ENCODE measurements at places on chromosomes 7 and 10. TPM values are rescaled to one million over a fixed set of nuclear protein-coding genes. Genes with fewer than 3 reads are reported as not detected.

DNA sequence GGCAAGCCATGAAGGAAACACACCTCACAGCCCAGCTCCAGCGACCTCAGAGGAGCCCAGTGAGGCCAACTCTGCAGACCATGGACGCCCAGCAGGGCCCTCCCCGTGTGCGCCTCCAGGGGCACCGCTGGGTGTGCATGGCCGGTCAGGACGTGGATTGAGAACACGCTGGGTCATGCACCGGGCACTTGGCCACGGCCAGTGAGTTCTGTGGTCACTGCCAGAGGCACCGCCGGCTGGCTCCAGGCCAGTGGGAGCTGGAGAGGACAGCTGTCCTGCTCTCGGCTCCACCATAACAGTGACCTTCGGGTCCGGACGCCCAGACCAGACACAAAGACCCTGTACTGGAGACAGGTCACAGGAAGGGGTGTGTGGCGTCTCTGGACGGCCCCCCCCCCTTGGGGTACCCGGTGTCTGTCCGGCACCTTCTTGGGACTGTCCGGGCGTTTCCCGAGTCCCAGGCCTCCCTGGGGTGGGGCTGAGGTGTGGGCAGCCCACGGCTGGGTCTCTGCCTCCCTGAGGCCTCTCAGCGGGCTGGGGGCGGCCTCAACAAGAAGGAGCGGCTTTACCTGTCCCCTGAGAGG is 50.4 kb upstream of the NKX6-2 start:
- no peak overlapping the region for H3K27ac ChIP-seq
- no peak overlapping the region for H3K4me3 ChIP-seq
- no peaks in the 10 kb centered on the region for H3K4me1 ChIP-seq
- no peaks in the 10 kb centered on the region for H3K27me3 ChIP-seq

GRCh38 chr7:937856-938484 is 16.5 kb downstream of the ADAP1 start:
- no peak for DNase-seq
- H3K4me3 ChIP-seq, result no peak overlapping the region
- peaks cover 20% of the 10 kb centered on the region for H3K4me1 ChIP-seq
- no peak overlapping the region for H3K27ac ChIP-seq

SRRM3 gene
- total RNA-seq, result 0.09 TPM

DNA sequence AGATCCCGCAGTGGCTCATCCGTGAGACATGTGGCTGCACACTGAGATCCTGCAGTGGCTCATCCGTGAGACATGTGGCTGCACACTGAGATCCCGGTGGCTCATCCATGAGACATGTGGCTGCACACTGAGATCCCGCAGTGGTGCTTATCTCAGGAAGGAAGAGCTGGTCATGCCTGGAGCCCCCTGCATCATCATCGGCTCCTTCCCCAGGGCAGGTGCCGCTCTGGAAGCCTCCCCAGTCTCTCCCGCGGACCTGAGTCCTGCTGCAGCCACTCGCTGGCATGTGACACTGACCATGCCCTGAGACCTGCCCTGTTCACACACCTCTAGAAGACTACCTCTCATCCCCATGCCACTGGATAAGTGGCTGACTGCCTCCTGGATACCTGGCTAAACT is 181.3 kb downstream of the PTPRN2 start:
- no peak overlapping the region for H3K4me3 ChIP-seq
- no peak for DNase-seq
- H3K27me3 ChIP-seq, result no peaks in the 10 kb centered on the region
- H3K4me1 ChIP-seq, result no peaks in the 10 kb centered on the region
- H3K27ac ChIP-seq, result no peak overlapping the region

GRCh38 chr7:38830826-38831225 is 78.2 kb downstream of the VPS41 start:
- peaks cover 1% of the 10 kb centered on the region for H3K4me1 ChIP-seq
- H3K4me3 ChIP-seq, result no peak overlapping the region
- no peaks in the 10 kb centered on the region for H3K27me3 ChIP-seq
- H3K27ac ChIP-seq, result no peak overlapping the region

Measured in activated CD8-positive, alpha-beta memory T cell treated with anti-CD3 and anti-CD28 coated beads, Interleukin-2, amount 10 ng/mL, durations not matched to agents 7 days and 5 days (primary cell).